ENCODE measurements at places on chromosomes 3 and 15. TPM values are rescaled to one million over a fixed set of nuclear protein-coding genes. Genes with fewer than 3 reads are reported as not detected.

GRCh38 chr15:60905587-60905986, 323.5 kb downstream of the RORA start:
- no peak for DNase-seq

DNA sequence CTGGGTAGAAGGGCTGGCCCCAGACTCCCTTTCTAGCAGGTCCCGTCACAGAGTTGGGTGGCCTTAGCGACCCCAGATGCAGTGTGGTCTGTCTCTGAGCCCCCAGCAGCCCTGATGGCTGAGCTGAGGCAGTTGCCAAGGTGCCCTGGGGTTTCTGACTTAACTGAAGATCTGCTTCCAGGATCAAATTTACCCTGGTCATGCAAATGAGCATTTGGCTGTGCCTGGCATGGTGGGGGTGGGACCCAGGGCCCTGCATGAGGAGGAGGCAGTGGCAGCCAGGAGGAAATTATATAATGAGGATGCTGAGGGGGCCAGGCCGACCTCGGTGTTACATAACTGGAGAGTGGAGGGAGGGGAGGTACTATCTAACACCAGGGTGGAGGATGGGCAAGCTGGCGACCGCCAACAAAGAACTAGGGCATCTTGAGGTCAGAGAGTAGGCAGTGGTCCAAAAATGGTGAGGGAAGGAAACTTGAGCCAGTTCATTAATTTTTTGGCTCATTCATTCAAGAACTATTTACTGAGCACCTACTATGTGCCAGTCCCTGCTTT, 16.4 kb downstream of the PLEKHO2 start:
- DNase-seq: no peak

- peak; percentile 50 for DNase-seq
Measured at GRCh38 chr15:85615930-85616329, 178.8 kb downstream of the KLHL25 start.

- DNase-seq: peak; percentile 84
Measured at GRCh38 chr3:72270072-72270681, 485.2 kb upstream of the PROK2 start.

- no peak for DNase-seq
Measured at GRCh38 chr3:138943724-138944653, 2.9 kb downstream of the FOXL2 start.

- no peak for DNase-seq
Measured at GRCh38 chr3:177306252-177306651, 109.0 kb upstream of the TBL1XR1 start.

DNA sequence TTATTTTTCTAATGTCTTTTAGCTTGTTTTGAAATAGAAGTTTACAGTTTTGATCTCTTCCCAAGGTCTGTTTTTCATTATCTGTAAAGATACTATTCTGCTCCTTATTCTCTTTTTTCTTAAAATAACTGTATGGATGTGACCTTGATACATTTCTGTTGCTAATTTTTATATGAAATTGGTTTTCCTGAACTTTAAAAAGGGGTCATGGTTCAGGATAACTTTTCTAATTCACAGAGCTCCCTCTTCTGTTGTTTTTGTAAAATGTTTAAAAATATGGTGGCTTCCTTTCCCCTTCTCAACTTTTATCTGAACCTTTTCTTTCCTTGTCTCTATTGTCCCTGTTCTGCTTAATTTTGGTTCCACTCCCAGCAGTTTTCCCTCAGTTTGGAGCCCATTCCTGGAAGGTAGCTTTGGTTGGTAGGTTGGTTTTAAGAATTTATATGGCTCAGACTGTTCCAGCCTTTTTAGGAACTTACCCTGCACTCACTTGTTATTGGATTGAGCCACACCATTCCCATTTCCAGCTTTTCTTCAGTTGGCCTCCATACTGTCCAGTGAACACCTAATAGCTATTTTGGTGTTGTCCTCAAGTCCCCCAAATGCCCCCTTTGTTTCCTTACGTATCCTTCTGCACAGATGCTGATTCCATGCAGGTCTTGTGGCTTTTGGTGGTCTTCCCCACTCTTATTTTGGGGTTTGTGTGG, 70.3 kb downstream of the SLMAP start:
- DNase-seq: no peak

GRCh38 chr3:3689601-3690375, 109.4 kb upstream of the LRRN1 start:
- no peak for DNase-seq

DNA sequence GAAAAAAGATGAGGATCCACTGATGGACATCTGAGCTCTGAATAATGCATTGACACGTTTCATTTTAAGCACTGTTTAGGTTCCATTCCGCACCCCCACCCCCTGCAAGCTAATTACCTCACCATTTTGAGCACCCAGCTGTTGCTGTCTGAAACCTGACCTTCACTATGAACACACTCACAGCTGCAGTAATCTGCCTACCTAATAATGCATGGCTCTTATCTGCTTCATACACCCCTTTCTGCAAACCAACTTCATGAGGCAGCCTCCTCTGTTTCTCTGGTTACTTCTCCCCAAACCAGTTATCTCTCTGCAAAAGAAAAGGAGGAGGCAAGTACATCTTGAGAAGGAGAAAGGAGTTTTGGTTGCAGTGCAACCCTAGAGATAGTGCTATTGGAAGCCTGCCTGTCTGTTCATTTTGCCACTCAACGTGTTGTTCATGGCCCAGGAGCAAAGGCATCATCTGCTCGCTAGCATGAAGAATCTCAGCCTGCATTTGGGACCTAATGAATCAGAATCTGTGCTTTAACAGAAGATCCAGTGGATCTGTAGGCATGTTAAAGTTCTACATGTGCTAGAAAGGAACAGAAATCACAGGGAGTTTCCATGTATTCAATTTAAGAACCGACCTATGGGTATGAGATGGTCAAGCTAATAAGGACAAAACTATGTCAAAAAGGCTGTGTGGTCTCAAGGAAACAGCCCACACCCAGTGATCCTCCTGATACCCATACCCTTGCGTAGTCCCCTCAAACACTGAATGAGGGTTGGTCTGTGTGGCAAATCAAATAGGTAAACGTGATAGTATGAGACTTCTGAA, 87.2 kb downstream of the MB21D2 start:
- no peak for DNase-seq

DNA sequence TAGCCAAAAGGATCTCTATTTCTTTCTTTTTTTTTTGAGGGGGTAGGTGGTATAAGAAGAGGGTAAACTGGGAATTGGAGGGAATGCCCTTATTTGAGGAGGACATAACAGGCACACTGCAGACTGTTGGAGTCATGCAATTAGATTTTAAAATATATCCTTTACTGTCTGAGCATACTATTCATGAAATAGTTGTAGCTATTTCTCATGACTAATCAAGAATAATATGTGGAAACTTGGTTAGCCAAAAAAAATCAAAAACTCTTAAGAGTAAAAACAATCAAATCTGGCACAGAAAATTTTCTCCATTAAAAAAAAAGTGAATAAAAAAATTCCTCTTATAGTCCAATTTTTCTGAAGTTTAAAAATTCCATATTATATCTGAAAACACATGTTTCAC, 174.9 kb downstream of the SCAPER start:
- DNase-seq: no peak

DNA sequence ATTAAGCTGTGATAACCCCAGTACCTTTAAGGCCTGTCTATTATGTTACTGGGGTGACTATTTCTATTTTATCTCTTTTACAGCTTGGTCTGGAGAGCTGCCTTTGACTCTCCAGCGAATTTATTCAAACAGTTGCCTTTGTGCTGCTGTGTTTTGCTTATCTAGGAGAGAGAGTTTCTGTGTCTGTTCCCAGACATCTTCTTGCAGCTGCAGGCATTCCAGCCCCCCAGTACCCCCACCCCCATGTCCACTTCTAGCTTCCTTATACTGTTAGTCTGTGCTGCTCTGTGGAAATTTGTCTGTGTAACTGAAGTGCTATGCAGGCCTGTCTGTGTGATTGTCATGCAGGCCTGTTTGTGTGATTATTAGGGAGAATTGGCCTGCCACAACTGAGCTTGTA, 713.7 kb upstream of the SEMA6D start:
- no peak for DNase-seq

- DNase-seq: peak; percentile 100
Measured at GRCh38 chr3:36993326-36994283, at the start of gene MLH1. Gene MLH1 (plus strand): TSS chr3:36993518. CDS start chr3:36993548, 30 bp downstream.

- DNase-seq: no peak
Measured at GRCh38 chr15:72754096-72754495, 29.5 kb downstream of the ADPGK start.

DNA sequence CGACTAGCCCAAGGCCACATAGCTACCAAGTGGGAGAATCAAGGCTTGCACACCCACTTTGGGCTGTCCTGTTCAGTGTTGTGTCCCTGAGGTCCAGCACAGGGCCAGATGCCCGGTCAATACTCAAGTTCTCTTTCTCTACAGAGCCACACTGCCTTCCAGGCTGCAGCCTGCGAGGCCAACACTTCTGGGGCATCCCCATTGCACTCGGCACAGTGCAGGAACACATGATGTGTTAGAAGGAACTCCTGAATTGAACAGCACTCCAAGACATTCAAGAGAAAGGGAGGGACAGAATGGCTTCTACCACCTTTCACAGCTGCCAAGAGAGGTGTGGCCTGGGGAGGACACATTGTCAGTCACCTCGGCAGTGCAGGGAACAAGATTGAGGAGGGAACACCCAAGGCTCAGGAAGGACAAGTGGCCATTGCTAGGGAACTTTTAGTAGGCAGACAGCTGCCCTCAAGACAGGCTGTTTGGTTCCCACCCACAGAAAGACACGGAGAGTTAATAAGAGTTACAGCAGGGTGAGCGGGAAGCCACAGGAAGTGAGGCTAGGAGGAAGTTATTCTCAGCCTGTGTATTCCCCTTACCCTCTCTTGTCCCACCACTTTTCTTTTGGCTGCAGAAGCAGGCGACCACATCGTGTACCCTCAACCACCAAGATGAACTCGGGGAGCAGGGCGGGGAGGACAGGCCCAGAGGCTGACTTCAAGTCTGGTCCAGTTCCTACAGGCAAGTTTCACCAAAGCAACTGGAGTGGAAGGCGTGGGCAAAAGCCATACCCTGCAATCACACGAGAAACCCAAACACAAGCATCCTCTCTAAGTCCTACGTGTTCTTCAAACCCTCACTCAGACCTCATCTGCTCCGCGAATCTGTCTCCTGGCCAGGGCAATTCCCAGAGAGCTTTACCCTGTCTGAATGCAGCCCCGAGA, 69.4 kb downstream of the SRGAP3 start:
- no peak for DNase-seq

DNA sequence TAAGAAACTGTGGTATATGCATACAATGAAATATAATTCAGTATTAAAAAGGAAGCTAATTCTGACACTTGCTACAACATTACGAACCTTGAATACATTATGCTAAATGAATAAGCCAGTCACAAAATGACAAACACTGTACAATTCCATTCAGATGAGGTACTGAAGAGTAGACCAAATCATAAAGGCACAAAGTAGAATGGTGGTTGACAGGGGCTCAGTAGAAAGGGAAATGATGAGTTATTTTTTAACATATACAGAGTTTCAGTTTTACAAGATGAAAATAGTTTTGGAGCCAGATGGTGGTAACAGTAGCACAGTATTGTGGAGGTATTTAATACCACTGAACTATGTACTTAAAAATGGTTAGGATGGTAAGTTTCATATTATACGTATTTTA, 254.6 kb upstream of the RBMS3 start:
- DNase-seq: no peak

GRCh38 chr3:135917076-135917475, 48.5 kb upstream of the PPP2R3A start:
- DNase-seq: no peak

DNA sequence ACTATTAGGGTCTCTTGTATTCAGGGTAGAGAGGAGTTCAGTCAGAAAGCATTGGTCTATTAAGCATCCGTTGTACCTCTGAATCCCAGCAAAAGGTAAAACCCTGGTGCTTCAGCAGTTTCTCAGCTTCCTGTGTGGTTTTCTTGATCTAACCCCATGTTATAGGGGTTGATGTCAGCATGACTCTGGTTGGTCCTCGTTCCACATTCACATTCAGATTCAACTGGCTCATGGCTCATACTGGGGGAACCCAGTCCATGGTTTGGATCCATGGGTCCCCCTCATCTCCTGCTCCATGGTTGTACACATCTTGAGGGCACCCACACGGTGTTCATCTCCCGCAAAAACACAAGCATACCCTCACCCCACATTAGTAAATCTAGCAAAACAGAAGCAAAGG, 47.7 kb upstream of the C2CD4B start:
- no peak for DNase-seq

GRCh38 chr3:193833592-193833991, 240.6 kb downstream of the OPA1 start:
- no peak for DNase-seq

DNA sequence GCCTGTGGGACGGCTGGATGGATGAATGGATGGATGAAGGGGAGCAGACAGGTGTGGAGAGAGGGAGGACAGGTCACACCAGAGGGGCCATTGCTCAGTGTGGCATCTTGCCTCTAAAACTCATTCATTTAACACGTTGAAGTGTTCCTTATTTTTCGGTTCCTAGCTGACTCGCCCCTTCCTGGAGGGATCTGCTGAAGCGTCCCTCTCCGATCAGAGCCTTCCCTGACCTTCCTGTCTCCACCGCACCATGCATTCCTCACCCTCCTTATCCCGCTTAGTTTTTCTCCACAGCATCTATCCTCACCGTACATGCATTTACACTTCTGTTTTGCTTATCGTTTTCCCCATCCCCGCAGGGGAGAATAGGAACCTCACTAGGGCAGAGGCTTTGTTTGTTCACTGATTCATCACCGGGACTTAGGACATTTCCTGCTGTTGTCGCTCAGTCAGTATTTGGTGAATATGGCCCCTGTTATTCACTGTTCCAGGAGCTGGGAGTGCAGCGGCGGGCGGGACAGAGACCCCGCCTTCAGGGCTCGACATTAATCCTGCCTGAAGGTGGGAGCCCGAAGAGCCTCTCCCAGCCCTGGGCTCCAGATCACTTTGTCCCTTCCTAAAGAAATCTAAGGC, 32.0 kb downstream of the FOXL2 start:
- no peak for DNase-seq

DNA sequence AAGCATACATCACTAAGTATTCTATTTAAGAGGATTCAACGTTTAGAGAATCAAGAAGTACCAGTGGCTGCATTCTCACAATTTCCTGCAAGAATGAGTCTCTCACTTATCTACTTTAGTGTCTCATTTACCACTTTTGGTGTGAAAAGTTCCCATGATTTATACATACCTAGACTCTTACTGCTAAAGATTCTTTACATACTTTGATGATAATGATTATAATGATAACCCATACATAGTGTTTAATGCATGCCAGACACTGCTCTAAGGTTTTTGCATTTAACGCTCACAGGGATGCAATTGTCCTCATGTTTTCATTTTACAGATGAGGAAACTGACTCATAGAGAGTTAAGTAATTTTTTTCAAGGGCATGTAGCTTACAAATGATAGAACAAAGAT, 133.6 kb downstream of the TMEM108 start:
- no peak for DNase-seq

ANKRD34C gene
- not detected for total RNA-seq

LDHAL6B gene
- not detected for total RNA-seq

ZNF80 gene
- not detected for total RNA-seq

GUCA1C gene
- total RNA-seq: not detected

POC1A gene
- 0.84 TPM for total RNA-seq

SLMAP gene
- 87.7 TPM for total RNA-seq

UNC13C gene
- not detected for total RNA-seq

CHRFAM7A gene
- total RNA-seq: 1.7 TPM

A4GNT gene
- not detected for total RNA-seq

CADM2 gene
- total RNA-seq: 15.6 TPM

SMARCC1 gene
- 37.4 TPM for total RNA-seq

CHRNB4 gene
- not detected for total RNA-seq

DPPA2 gene
- total RNA-seq: not detected

GJD2 gene
- not detected for total RNA-seq

VPS13C gene
- total RNA-seq: 105 TPM

RTP1 gene
- not detected for total RNA-seq

Data from tibial nerve (tissue), 4 donors.